ENCODE measurements at places on chromosomes 12 and 14.

DNA sequence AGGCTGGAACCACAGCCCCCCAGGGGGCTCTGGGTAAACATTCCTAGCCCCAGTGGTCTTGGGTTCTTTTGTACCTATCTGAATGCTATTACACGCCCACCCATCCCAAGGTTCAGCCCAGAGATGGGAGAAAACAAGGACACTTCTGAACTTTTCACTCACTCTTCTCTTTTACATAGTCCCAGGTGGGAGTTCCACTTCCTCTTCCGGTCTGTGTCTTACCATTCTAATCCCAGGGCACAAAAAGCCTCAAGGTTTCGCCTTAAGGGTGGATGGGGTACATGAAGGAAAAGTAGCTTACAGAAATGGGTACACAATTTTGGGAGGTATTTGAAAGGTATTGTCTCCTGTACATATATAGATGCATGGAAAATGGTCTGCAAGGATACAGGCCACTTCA, 79.0 kb downstream of the TMEM30B start:
- DNase-seq, result no peak

GRCh38 chr12:4448371-4448940, 2.8 kb upstream of the FGF6 start:
- no peak for DNase-seq

DNA sequence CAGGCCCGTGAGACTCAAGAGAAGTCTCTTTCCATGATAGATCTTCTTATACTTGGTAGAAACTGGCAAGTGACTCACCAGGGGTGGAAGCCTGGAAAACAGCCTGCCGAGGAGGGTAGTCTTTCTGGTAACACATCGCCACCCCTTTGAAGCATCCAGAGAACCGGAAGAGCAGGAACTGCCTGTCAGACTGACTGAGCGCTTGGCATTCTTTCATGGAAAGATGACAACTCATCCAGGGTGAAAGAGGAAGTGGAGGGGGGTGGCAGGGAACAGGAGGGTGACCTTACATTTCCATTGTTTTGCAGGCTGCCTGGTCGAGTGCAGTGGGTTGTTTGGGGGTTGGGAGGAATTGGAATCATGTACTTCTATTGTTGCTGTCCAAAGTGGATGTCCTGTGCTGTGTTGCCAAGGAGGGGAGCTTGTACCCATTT, 34.5 kb downstream of the PRKCH start:
- DNase-seq, result peak; percentile 85

DNA sequence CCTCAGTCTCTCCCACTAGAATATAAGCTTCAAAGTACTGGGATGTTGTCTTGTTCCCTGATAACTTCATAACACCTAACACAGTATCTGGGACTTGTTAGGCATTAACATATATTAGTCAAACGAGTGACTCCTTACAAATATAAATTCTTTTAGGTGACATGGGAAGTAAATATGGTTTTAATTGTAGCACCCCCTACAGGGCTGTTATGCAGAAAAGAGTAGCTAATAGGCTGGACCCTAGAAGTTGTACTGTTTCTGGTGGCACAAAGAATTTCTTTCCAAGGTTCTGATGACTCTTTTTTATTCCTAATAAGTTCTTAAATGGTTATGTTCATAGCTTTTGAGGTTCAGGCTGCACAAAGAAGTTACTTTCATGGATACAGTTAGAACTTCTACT, 29.8 kb downstream of the GPATCH2L start:
- no peak for DNase-seq

DNA sequence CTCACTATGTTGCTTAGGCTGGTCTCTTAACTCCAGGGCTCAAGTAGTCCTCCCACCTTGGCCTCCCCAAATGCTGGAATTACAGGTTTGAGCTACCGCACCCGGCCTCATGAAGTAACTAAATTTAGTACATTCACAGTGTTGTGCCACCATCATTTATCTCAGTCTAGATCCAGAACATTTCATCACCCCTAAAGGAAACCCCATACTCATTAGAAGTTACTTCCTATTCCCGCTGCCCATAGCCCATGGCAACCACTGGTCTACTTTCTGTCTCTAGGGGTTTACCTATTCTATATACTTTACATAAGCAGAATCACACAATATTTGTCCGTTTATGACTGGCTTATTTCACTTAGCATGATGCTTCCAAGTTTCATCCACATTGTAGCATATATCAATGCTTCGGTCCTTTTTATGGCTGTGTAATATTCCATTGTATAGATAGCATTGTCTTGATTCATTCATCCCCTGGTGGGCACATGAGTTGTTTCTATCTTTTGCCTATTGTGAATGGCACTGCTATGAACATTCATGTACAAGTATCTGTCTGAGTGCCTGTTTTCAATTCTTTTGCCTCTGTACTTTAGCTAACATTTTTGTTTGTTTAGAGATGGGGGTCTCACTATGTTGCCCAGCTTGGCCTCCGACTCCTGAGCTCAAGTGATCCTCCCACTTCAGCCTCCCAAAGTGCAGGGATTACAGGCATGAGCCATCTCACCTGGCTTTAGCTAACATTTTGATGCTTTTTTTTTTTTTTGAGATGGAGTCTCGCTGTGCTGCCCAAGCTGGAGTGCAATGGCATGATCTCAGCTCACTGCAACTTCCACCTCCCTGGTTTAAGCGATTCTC, 10.2 kb upstream of the SH2B3 start:
- no peak for DNase-seq

- no peak for DNase-seq
Measured at GRCh38 chr12:52210186-52210924, 18.5 kb upstream of the KRT80 start.

GRCh38 chr12:58814036-58814435, 106.3 kb downstream of the LRIG3 start:
- DNase-seq, result no peak

DNA sequence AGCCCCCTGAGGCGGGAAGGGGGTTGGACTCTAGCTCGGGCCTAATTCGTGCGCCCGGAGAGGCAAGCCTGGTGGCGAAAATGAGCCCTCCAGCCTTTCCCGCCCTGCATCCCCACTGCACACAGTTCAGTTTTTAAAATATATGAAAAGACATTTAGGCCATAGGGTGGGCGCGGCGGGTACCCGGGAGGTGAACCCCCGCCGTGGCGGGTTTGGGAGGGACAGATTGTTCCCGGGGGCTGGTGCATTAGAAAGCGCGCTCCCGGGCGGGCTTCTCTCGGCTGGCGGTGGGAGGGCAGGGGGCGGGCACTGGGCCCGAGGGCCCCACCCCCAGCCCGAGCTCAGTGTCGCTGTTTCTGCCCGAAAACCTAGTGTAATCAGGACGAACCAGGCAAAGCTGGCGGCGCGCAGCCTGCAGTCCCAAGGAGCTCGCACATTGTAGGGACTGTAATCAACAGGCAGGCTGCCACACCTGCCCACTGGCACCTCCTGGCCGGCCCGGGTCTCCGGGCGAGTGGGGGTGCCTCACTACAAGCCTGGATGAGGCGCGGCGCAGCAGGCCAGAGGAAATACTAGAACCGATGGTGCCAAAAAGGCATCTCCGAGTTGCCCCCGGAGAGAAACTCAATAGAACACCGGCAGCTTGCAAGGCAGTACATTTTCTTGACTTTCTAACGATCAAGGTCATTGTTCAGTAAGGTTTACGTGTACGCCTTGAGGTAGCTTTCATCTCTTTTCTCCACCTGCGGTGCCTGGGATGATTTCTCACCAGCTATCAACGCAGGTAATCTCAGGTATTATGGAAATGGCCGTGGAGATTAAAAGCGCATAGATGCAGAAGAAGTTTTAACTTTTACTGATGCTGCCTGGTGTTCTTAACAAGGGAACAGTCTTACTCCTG, 764 bp upstream of the SPTB start:
- DNase-seq, result peak; percentile 55
